Kidney glomerular epithelial cell (primary cell): ENCODE measurements at places on chromosomes 4 and X.

GRCh38 chr4:11632025-11632424 is 203.3 kb upstream of the HS3ST1 start:
- DNase-seq: peak; percentile 12

- DNase-seq: no peak
Measured at GRCh38 chrX:24027985-24028384, 999 bp upstream of the KLHL15 start.

DNA sequence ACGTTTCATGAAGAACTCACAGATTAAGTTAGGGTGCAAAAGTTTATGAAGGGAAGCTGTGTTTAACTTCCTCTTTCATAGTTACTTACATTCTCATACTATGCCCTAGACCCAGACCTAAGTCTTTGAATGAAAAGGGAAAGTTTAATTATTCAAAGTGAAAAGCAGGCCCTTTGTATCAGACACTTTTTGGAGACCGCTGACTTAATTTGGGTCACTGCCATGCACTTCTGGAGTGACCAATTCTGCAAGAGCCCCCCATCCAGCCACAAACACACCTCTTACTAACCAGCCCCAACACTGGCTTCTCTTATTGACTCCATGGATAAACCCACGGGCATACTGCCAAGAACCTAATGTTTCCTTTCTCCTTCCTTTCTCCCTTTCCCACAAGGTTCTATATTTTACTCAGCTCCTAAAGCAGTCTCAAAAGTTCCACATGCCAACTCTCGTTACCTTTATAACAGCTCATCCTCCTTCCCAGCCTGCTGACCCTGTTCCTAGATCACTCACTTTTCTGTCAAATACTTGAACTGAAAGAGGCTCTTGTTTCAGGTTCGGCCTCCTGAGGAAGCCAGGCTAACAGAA is 34.5 kb downstream of the ABCE1 start:
- no peak for DNase-seq

- no peak for DNase-seq
Measured at GRCh38 chrX:87901060-87901459, 383.5 kb downstream of the KLHL4 start.

DNA sequence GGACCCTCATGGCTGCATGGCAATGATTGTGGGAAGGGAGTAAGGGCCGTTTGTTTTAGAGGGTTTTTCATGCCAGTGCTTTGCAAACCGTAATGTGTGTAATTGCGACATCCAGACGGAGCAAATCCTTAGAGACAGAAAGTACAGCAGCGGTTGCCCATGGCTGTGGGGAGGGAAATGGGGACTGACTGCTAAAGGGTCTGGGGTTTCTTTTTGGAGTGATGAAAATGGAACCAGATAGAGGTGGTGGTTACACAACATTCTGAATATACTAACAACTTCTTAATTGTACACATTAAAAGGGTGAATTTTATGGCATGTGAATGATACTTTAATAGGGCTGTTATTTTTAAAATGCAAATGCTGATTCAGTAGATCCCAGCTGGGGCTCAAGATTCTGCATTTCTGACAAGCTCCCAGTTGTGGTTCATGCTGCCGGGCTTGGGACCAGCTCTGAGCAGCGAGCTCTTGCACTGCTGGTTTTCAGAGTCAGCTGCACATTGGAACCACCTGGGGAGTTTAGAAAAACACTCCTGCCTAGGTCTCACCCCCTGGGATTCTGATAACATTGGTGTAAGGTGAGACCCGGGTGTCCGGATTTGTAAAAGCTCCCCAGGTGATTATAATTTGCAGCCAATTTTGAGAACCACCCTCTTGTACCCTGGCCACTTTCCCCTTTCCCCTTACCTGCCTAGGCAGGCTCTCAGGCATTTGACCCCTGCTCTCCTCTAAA is 47.7 kb downstream of the PRPS1 start:
- DNase-seq: no peak
